Activated T-cell treated with anti-CD3 and anti-CD28 coated beads for 4 hours (primary cell): ENCODE measurements at places on chromosomes 6 and 20.

GRCh38 chr6:112199001-112199403 lies 55.4 kb downstream of the LAMA4 start:
- DNase-seq = no peak

GRCh38 chr6:169831450-169832246 lies 80.2 kb downstream of the ERMARD start:
- DNase-seq = peak; percentile 61

DNA sequence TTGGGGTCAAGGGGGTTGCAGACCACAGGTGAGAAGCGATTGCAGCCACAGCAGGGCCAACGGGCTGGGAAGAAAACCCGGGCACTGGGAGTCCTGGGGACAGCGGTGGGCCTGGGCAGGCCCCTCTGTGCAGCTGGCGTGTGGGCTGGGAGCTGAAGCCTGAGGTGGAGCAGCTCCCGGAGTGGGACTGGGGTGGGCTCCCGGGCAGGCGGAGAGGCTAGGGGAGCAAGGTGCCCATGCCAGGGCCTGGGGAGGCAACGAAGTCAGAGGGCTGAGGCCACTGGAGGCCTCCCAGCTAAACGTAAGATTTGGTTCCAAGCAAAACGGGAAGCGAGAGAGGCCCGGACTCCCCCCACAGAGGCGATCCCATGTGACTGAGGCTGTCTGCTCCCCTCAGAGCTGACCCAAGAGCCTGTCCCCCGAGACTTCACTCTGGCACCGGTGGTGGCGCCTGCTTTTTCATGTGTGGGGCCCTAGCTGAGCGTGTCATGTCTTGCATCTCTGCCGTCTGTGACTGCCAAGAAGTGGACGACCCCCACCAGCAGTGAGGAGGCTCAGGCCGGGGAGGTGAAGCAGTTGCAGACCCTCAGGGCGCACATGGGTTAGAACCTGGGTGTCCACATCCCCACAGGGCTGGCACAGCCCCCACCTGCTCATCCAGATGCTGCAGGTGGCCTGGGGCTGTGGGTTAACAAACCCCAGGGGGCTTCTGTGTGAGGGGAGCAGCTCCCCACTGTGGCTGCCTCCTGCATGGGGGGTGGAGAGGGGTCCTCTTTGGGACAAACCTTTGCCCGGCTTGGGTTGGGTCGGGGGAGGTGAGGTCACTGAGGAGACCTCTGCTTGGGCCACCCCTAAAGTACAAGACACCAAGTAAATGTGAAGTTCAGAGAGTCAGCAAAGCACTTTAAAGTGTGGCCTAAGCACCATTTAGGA lies 212.3 kb downstream of the TAF4 start:
- DNase-seq = no peak

DNA sequence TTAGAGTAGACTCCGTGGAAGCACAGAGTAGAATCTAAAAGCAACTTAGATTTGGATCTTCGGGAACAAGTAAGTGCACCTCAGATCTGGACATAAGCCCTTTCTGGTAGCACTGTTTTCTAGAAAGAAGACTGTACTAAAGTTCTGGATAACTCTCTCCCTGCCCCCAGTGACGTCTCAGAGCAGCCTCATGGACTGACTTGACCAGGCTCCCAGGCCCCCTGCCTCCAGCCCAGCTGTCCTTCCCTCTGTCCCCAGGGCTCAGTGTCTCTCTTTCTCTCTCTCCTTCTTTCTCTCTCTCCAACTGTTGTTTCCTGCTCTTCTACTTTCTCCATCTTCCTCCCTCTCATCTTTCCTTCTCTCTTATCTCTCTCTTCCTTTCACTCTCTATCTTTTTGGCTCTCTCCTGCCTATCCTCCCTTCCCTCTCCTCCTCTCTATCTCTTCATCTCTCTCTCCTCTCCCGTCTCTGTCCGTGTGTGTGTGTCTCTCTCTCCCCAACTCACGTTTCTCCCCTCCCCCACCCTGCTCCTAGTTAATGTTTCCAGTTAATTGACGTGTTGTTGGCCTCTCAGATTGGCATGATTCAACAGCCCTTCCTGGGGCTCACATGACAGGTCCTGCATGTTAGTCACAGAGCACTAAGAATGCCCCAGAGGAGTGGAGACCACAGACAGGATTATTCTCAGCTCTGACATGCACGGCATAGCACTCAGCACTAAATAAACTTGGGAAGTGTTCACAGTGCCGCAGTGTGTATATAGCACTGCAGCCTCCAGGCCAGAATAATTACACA lies 180.4 kb upstream of the FOXQ1 start:
- DNase-seq = no peak

GRCh38 chr6:14031516-14031915 lies 86.1 kb upstream of the CD83 start:
- DNase-seq = no peak

GRCh38 chr6:36510365-36510764 lies 36.9 kb downstream of the STK38 start:
- DNase-seq = no peak

- DNase-seq = no peak
Observed at GRCh38 chr20:6566821-6567220, 200.7 kb upstream of the BMP2 start.

- no peak for DNase-seq
Observed at GRCh38 chr6:67112120-67112519, 1405.1 kb upstream of the EYS start.

GRCh38 chr20:17939622-17940223 lies 28.9 kb downstream of the SNX5 start:
- no peak for DNase-seq

GRCh38 chr6:31614075-31614619 lies 887 bp upstream of the AIF1 start:
- DNase-seq = no peak

- DNase-seq = no peak
Observed at GRCh38 chr6:113486199-113486598, 370.9 kb upstream of the MARCKS start.

DNA sequence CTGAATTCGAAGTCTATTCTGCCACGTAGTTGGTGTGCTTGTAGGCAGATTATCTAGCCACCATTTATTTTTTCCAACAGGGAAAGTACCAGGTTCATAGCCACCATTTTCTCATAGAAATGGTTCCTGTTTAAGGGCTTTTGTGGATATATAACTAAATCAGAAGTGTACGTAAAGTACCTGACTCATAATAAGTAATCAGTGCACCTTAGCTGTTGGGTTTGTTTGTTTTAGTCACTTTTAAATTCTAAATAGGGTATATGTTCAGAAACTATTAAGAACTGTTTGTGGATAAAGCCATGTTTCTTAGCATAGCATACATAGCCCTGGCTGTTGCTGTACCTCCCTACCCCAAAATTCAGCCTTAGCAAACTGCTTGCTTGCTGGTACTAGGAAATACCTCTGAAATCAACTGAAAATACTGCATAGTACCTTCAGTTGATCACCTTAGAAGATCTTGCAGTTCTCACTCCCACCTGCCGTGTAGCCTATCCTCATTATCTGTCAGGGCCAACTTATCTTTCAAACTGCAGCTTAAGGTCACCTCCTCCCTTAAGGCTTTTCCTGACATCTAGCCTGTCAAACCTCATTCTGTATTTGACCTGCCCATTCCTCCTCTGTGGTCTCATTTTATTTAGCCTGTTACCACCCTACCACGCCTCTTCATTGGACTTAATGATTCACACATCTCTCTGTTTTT lies 44.6 kb upstream of the COL10A1 start:
- no peak for DNase-seq

DNA sequence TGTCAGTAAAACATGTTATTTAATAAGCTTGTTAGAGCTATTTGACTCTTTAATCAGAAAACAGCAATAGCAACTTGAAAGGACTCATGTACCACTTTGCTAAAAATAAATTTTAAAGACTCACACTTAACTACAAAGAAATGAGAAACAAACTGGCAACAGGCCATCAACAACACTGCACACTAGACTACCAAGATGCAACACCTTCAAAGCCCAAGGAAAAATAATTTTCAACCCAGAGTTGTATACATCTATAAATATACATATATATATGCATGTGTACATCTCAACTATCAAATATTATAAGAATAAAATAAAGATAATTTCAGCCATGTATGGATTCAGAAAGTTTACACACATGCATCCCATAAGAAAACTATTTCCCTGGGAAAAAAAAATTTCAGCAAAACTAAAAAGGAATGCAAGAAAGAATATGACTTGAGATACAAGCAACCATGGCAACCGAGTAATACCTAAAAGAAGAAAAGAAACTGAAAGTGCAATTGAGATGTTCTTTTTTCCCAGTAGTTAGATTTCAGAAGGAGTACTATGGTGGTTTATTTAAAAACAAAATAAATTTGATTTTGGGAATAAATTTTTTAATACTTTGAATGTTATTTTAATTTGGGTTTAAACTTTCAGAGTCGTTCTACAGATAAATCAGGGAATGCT lies 303.8 kb downstream of the UBE3D start:
- no peak for DNase-seq
